ENCODE measurements at places on chromosomes 2 and 18.

DNA sequence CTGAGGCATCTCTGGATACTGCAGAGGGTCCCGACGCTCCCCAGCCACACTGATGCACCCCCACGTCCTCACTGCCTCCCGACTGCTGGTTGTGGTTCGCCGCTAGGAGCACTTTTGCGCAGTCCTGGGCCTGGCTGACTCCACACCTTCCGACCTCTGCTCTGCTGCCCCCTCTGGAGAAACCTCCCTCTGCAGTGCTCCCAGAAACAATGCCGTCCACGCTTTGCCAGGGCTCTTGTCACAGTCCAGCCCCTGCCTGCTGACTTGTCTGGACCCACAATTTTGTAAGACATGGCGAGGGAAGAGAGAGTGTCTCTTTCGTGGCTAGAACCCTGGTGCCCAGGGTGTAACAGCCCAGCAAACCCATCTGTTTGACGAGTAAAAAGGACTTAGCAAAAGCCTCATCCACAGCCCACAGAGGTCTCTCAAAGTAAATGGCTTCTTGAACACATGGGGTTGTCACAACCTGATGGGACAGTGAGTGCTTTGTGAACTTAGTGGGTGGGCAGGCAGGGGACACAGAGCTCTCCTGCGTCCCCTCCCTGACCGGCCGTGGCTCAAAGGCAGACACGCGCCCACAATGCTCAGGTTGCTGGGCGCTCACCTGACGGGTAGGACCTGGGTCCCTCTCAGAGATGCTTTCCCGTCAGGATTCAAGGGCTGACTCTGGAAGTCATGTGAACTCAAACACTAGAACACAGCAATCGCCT is 4.0 kb downstream of the COPS9 start:
- no peak for DNase-seq

- DNase-seq = peak; percentile 5
Measured at GRCh38 chr2:58146707-58147106, 94.4 kb downstream of the FANCL start.

DNA sequence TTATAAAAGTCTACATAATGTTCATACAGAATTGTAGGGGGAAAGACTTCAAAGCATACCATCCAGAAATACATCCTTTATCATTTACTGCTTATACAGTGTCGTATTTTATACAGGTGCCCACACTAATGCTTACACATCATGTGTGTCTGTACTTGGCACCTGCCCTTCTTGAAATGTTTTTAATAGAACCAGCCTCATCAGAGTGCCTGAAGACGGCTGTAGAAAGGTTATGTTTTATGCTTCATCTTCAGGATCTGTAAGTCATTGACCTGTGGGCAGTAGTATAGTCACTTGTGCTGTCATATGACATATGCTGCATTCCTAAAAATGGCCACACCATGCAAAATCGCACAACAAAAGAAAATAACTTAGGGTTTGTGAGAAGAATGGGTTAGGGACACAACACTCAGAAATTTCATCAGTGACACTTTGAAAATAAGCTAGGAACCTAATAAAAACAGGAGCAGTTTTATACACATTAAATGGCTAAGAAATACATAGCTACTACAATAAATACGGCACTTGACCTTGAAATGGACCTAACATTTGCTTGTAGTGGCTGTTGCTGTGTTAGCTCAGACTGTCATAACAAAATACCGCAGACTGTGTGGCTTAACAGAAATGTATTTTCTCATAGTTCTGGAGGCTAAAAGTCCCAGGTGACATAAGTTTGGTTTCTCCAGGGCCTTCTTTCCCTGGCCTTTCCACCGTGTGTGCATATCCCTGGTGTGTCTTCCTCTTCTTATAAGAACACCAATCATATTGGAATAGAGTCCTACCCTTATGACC is 112.6 kb downstream of the CERS6 start:
- no peak for DNase-seq

DNA sequence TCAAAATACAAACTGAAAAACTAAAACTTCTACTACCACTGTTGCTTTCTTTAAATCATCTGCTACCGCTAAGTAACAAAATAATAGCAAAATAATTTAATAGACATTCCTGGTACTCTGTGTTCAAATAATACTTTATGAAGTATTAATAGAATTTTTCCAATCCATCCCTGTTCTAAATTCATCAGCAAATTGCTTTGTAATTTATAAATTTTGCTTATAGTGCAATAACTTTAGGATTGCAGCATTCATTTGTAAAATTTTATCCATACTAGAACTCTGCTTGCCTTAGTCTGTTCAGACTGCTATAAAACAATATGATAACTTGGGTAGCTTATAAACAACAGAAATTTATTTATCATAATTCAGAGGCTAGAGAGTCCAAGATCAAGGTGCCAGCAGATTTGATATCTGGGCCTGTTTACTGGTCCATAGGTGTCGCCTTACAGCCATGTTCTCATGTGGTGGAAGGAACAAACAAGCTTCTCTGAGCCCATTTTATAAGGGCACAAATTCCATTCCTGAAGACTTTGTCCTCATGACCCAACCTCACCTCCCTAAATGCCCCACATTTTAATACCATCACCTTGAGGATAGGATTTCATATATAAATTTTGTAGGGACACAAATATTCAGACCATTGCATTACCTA is 415.1 kb upstream of the MAP2 start:
- DNase-seq = no peak

GRCh38 chr18:27921904-27922751 is 254.8 kb downstream of the CDH2 start:
- DNase-seq = no peak

GRCh38 chr2:157355618-157356017 is 30.0 kb upstream of the ERMN start:
- no peak for DNase-seq

- DNase-seq = no peak
Measured at GRCh38 chr2:218924757-218925156, 34.7 kb upstream of the CDK5R2 start.

- no peak for DNase-seq
Measured at GRCh38 chr18:76315722-76316230, 179.3 kb downstream of the ZNF516 start.

- DNase-seq = no peak
Measured at GRCh38 chr2:241133436-241133820, 15.8 kb downstream of the PASK start.

DNA sequence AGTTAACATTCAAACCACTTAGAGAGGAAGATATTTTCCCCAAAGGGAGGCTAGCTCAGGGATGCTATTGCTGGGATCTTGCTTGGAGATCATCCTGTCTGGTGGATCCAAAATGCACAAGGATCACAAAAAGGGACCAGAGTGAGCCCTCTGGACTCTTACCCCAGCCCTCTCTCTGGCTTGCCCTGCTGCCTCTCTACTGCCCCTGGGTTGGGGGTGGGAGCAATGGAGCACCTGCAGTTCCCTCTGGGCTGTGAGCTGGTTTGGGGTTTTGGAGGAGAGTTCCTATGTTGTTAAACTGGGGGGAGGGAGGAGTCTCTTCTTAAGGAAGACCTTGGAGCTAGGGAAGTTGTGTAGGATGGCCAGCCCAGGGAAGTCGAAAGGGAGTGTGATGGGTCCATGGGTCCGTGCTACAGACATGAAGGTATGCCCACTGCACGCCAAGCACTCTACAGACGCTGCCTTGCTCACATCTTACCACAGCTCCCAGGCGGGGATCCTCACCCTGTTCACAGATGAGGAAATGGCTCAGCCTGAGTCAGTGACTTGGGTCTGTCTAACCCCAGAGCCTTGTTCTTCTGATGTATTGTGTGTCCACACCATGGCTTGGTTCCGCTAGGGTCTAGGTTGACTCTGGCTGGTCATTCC is 3.8 kb downstream of the LBH start:
- peak; percentile 40 for DNase-seq

- no peak for DNase-seq
Measured at GRCh38 chr2:195861821-195862220, 204.8 kb downstream of the SLC39A10 start.

GRCh38 chr2:196335221-196335634 is 163.8 kb upstream of the STK17B start:
- DNase-seq = no peak

- no peak for DNase-seq
Measured at GRCh38 chr2:180352620-180353019, 345.5 kb upstream of the CWC22 start.

DNA sequence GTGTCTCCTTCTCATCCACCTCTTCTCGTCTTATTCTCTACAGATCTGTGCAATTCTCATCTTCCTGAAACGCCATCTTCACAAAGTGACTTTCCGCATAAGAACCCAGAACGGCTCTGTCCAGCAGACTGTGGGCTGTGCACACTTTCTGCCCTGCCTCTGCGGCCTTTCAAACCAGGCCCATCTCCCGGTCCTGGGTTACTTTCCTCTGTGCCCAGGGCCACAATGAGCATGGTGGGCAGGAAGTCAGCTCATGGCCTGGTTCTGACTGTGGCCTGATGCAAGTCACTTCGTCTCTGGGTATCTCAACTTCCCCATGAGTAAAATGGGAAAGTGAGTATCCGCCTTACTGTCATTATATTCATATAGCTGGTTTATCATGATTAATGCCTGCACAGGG is 71.7 kb upstream of the TMEM200C start:
- no peak for DNase-seq

- no peak for DNase-seq
Measured at GRCh38 chr2:98515250-98515991, 70.8 kb downstream of the INPP4A start.

- DNase-seq = no peak
Measured at GRCh38 chr2:109331896-109332848, 203.2 kb downstream of the SH3RF3 start.

- DNase-seq = no peak
Measured at GRCh38 chr2:152861349-152861942, 143.0 kb downstream of the ARL6IP6 start.

GRCh38 chr2:230908092-230908594 is 16.9 kb downstream of the GPR55 start:
- no peak for DNase-seq

GRCh38 chr2:39202639-39203369 is 41.0 kb downstream of the CDKL4 start:
- DNase-seq = no peak

DNA sequence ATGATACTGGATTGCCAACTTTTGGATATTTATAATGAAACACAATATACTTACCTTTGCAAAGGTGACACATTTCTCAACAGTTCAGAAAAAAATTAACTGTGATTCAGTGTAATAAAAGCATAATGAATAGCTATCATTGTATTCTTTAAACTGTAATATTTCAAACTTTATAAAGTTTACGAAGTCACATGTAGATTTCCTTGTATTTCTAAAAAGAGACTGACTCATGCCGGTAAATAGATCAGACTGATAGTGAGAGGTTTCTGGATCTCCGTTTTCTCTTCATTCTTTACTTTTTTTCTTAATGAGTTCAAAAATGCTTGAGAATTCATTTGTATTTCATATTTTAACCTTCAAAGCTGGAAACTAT is 70.1 kb downstream of the EML4 start:
- no peak for DNase-seq

- DNase-seq = no peak
Measured at GRCh38 chr2:154375579-154375931, 322.9 kb upstream of the KCNJ3 start.

GRCh38 chr2:36707050-36707449 is 10.5 kb downstream of the VIT start:
- DNase-seq = no peak

DNA sequence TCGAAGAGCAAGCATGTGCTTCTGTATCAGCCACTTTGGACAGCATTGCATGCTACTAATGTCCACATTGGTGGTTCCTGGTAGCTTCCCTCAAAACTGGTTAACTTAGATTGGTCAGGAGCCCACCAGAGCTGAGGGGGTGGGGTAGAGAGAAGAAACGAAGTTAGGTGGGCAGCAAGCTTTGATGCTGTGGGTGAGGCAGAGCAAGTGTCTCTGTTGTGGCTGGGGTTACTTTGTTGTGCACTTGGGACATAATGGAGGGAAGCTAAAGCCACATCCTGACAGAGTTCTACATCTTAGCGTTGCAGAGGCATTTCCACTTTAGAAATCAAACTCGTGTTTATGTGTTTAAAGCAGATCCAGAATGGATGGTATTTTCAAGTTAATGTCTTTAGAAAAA is 82.7 kb downstream of the FAM168B start:
- DNase-seq = no peak

- DNase-seq = no peak
Measured at GRCh38 chr2:133163111-133163510, 405.2 kb downstream of the NCKAP5 start.

DNA sequence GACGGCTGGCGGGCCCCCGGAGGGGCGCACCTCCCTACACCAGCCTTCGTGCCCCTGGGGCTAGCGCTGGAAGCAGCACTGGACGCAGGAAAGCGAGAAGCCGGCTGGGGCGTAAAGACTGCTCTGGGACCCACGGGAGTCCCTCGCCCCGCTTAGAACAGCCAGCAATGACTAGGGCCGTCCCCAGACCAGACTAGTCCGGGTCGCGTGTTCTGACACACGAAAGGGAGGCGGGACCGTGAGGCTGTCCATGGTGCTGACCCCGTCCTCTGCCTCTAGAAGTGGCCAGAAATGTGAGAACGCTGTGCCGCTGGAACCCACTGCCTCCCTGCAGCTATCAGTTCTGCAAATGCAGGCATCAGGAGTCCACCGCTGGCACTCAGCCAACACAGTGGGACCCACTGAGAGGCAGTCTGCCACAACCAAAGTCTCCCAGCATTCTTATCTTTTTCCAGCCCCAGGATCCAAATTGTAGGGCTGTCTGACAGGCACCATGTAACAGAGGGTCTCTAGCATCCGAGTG is at the start of gene UCN:
Gene UCN, minus strand, starts transcription at position 87 of the 523 bp plus-strand sequence. CDS start 550 bp downstream, outside the sequence.
- no peak for DNase-seq

- DNase-seq = no peak
Measured at GRCh38 chr2:171966235-171966634, 33.5 kb upstream of the METAP1D start.

DNA sequence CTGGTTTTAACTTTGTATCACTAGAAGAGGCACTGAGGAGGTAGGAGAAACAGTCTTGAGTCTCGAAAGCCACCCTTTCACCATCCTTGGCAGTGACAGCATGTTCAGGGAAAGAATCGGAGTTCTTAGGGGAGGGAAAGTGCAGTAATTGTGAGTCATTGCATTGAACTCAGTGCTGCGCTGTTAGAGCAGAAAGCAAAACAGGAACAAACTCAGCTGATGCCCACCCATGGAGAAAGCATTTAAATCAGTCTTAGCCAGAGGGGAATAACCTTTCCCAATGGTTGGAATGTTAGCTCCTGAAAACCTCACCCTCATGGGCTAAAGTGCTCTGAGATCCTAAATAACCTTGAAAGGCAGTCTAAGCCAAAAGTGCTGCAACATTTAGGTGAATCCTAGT is 845.6 kb upstream of the CNTNAP5 start:
- no peak for DNase-seq

DNA sequence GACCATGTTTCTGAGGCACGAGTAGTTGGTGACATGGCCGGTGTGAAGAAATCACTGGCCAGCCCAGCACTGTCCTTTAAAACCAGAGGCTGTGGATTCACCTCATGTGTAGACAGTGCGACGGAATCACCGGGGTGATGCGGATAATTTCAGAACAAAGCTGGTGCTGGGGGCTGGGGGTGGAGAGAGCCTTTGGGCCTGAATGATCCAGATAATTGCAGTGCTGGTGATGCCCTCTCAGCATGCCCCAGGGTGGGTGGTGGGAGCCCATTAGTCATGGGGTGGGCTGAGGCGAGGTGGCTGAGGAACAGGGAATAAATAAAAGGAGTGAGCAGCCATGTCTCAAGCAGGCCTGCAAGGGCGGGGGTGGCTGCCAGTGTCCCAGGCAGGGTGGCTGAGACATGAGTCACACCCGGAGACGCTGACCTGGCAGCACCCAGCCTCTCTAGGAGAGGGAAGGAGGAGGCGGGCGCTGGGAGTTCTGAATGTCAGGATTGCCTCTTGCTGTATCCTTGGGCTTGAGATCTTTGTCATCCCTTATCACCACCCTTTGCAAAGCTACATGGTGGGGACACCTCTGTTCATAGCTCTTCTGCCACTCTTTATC is 151.1 kb upstream of the MSH6 start:
- no peak for DNase-seq
